ENCODE measurements at places on chromosomes 12 and 14. TPM values are rescaled to one million over a fixed set of nuclear protein-coding genes. Genes with fewer than 3 reads are reported as not detected.
A peak's percentile ranks its signal among the peaks of the same experiment; 100 is the strongest.

Gene TAS2R42
- not detected for total RNA-seq

DNA sequence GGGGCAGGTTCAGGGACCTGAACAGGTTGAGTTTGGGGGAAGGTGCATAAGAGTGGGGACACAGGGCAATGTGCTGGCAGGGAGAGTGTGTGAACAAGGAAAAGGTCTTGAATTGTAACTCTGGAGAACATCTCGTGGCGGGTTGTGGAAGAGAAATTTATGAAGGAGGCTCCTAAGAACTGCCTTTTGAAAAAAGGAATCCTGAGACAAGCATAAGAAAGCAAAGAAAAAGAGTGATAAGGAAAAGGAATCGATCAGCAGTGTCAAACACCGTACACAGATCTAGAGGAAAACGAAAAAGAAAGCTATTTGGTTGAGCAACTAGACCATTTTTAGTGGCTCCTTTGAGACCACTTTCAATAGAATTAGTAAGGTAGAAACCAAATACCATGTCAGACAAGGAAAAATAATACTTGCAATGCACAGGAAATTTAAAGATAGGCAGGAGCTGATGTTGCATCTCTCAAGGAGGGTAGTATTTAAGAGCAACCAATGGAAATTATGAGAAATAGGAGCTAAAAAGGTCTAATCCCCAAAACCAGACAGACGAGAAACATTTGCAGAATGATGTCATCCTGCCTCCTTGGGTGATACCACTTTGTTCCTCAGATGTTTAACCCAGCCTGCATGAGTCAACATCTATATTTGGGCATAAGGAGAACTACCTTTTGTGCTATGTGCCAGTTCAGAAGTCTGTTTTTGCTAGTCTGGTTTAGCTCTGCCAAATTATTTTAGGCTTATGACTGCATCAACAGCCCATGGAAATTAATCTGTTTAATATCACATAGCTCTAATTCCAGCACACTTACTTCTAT lies 64.5 kb upstream of the STK38L start:
- DNase-seq, result peak; percentile 25

- DNase-seq, result no peak
Observed at GRCh38 chr14:56136571-56137452, 18.6 kb downstream of the PELI2 start.

DNA sequence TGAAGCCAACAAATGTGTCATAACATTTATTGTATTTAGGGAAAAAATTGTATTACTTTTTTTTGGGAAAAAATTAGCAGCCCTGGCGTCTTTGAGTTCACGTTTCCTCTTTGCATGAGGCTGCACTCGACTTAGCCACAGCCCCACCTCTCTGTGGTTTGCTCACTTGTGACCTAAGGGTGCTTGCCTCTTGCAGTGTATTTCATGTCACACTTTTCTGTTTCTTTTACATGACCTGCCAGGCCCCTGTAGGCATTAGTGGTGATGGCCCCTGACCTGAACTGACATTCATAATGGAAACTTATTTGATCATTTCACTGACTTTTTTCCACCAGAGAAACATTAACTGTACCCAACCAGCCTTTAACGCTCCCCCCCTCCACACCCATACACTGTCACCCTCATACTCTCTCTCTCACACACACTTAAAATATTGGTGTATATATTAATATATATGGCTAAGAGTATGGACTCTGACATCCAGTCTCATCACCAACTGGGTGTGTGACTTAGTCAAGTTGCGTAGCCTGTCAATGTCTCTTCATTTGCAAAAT lies 122.9 kb downstream of the PRKCH start:
- no peak for DNase-seq

DNA sequence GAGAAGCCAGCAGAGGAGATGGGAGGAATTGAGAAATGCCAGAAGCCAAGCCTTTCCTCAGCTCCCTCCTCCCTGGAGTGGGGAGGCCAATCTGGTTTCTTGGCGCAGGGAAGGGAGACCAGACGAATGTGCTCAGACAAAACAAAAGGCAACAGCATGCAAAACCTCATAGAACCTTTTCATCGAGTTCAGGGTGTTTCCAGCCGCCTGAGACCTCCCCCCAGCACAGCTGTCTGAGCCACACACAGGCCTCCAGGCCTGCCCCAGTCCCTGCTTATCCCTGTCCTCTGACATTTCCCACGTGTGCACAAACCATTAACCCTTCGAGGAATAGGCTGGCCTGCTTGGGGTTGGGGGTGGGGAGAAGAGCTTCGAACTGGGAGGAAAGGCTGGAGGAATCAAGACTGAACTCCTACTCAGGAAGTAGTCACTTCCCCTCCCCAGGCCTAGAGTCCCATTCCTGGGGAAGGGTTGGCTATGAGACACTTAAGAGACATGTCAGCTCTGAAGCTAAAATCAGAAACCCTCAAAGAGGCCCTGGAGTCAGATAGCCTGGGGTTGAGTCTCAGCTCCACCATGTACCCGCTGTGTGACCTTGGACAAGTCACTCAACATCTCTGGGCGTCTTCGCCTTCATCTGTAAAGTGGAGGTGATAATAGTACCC lies 10.7 kb downstream of the TBX3 start:
- no peak for DNase-seq

DNA sequence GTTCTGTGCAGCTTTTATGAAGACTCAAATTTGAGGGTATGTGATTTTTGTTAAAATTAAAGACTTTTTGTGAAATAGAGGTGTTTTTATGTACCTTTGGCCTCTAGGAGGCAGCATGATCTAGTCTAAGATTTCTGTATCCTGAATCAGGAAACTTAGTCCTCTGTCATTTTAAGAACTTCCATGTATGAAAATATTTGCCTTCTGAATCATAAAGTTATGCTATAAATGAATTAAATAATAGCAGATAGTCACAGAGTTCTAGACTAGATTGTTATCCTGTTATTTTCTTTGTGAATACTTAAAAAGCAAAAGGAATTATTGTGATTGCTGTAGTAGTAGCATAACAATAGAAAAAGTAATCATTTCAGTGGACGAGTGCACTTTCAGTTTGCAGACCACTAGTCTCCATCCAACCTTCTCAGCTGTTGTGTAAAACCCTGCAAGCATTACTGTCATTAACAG lies 56.3 kb downstream of the FGD4 start:
- DNase-seq, result no peak

DNA sequence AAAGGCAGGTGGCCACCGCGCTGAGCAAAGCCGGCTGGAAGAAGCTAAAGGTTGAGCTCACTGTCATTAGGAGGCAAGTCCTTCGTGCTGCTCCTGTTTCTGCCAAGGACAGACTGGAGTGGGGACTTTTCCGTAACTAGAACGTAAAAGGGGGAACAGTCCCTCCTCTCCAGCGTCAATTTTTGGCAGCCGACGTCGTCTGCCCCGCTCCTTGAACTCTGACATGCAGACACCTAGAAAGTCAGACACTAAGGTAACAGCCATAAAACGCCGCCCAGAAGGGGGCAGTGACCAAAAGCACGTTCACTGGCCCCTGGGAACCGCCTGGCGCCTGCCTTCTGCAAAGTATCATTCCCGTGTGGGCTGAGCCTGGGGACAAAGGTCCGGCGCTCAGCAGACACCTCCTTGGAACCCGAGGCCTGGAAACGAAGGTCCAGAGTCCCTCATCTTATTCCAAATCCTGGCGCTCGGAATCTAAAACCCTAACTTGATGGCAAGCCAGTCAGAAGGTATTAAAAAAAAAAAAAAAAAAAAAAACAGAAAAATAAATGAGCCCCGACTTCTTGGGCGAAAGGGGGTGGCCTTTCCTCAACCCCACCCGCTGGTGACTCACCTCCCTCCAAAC lies 1.1 kb upstream of the LRP1 start:
- DNase-seq, result no peak

DNA sequence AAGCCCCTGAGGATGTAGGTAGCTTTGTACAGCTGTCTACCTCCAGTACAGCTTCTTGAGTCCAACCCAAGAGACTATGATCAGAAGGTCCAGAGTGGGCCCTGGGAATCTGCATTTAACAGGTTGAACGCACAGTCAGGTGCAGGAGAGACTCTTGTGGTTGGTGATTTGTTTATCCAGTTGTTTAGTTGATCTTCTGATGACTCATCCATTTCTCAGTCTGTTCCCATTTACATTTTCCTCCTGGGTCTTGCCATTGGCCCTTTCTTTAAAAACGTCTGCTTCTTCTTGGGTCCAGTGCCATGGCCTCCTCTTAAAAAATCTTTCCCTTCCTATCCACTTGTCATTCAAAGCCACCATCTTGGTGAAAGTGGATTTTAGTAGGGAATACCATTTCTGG lies 734.2 kb downstream of the MED13L start:
- DNase-seq, result no peak

GRCh38 chr12:101021911-101022388 lies 188.1 kb downstream of the SLC5A8 start:
- DNase-seq, result no peak

- no peak for DNase-seq
Observed at GRCh38 chr12:111195316-111195715, 173.6 kb downstream of the PHETA1 start.
